ENCODE measurements at places on chromosomes 6 and 20.

DNA sequence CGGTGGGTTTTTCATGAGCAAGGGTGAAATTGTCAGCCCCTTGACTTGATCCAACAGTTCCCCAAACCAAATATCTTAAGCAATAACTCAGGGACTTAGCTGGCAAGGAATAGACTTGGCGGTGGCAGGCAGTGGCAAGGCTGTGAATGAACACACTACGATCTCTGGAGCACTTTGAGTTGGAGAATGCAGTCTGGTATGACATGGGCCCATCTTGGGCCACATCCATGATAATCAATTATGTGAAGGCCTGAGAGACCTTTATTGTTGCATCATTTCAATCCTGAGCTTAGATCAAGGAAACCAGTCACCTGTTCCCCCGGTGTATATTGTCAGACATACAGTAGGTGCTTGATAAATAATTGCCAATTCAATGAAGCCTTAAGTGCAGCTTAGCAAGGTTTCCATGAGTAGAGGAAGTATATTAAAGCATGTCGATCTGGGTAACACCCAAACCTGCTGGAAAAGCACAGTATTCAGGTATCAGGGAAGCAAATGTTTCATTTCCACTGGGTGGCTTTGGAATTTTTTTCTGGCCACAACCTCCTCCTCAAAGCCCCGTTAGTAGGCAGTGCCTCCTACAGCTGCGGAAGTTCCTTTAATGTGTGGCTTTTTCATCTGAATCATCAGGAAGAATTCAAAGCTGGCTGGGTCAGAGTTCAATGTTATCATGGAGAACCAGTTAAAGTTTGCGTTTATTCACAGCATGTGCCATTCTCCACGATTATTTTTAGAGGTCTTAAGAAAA is 10.2 kb downstream of the CASS4 start:
- no peak for DNase-seq

GRCh38 chr6:90110971-90111370 is 185.7 kb downstream of the BACH2 start:
- DNase-seq = no peak

DNA sequence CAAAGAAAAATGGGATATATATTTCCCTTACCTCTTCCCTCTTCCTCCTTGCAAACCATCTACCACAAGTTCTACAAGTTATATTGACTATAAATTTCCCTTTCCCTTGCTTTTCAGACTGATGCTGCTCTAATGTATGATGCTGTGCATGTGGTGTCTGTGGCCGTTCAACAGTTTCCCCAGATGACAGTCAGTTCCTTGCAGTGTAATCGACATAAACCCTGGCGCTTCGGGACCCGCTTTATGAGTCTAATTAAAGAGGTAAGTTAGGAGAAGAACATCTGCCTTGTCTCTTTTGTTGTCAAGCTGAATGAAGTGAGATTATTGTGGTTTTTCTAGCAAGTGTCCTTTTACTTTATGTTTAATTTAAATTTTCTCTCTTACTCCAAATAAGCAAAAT is 406.0 kb downstream of the GRIK2 start:
- DNase-seq = no peak

- DNase-seq = no peak
These were observed 115.2 kb downstream of the CEBPB start for GRCh38 chr20:50305636-50306477.

DNA sequence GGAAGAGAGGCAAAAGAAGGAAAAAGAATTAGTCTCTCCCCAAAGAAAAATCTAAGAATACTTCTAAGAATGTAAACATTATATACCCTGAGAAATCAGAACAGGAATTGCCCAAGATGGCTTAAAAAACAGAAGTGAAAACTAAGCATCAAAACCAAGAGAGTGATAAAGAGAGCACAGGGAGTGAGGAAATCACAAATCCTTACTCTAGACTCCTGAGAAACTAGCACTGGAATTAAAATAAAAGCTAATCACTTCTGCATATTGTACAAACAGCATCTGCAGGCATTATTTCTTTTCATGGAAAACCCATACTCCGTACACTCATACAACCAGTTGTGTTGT is 285.7 kb downstream of the BTBD9 start:
- DNase-seq = no peak

- DNase-seq = no peak
These were observed 16.5 kb upstream of the RPN2 start for GRCh38 chr20:37162646-37163045.

DNA sequence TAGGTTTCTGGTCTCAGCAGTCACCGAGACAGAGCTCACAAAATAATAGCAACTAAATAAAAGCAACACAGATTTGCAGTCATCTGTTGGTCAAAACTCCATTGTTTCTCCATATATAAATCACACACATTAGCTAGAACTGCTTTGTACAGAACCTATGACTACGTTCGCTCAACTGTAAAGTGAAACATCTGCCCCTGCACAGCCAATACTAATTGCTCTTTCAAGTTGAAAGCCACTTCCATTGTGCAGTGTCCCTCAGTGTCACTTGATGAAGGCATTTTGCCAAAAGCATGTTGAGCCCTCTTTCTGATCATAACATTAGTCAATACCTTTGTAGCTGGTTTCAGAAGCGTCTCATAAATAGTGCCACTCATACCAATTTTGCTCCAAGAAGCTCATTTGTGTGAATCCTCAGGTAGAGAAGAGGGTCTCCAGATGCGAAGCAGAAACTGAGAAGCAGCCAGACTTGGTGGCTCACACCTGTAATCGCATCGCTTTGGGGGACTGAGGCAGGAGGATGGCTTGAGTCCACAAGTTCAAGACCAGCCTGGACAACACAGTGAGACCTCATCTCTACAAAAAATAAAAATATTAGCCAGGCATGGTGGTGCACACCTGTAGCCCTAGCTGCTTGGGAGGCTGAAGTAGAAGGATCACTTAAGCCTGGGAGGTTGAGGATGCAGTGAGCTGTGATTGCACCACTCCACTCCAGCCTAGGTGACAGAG is 68.9 kb downstream of the PERP start:
- DNase-seq = peak; percentile 0

GRCh38 chr6:33933101-33933500 is 129.3 kb upstream of the MLN start:
- no peak for DNase-seq

DNA sequence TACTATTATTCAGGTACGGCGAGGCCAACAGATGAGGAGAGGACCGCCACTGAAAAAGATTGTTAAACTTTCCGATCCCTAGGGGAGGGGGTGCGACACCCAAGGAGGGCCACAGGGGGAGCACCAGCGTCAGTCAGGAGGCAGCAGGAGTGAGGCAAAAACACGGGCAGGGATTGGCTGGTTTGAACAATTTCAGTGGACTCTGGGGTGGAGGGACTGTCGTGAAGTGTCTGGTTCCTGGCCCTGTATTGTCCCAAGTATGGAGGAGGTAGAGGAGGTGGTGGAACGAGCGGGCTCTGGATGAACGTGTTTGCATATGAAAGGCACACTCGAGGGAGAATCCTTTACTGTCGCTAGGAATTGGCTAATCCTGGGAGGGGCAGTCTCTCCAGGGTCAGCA is 32.5 kb upstream of the MCUR1 start:
- no peak for DNase-seq

DNA sequence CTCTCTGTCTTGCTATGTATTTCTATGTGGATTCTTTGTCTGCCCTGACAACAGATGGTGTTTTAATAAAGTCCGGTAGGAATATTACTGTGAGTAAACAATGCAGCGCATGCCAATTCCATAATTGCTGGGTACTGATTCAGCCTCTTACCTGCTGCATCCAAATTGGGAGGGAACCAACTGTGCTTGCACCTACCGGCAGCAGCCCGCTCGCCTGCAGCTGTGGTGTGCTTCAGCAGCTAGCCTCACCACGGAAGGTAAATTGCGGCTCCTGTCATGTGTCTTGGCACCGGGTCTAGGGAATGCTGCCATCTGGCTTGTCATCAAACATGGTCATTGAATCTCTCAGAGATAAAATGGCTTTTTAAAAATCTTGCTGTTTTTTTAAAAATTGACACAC is 704.8 kb upstream of the SLC35B3 start:
- peak; percentile 95 for DNase-seq

DNA sequence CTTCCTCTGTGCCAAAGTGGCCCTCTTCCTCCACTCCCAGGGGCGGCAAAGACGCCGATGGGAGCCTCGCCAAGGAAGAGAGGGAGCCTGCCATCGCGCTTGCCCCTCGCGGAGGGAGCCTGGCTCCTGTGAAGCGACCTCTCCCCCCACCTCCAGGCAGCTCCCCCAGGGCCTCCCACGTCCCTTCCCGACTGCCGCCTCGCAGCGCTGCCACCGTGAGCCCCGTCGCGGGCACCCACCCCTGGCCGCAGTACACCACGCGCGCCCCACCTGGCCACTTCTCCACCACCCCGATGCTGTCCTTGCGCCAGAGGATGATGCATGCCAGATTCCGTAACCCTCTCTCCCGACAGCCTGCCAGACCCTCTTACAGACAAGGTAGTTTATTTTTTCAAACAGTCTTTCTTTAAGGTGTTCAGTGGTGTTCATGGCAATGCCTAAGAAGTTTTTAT is 64.9 kb downstream of the FNDC1 start:
- DNase-seq = no peak

DNA sequence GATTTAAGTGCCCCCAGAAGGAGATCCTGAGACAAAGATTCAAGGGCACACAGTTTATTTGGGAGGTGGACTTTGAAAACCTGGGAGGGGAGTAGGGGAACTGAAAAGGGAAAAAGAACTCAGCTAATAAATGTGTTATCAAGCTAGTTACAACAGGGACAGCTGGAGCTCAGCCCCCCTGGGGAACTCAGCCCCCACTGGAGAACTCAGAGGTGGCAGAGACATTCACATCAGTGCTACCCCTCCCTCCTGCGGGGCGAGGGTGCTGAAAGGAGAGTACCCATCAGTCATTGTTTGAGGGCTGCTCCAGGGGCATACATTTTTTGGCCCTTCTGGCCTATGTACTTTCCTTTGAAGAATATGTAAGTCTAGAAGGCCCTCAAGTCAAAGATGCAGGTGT is 101.4 kb downstream of the LRFN2 start:
- no peak for DNase-seq

GRCh38 chr6:118506071-118506638 is 41.9 kb upstream of the PLN start:
- DNase-seq = no peak

GRCh38 chr6:139753198-139753861 is 378.9 kb upstream of the CITED2 start:
- no peak for DNase-seq

- no peak for DNase-seq
These were observed 86.2 kb downstream of the CFAP61 start for GRCh38 chr20:20138301-20139064.

DNA sequence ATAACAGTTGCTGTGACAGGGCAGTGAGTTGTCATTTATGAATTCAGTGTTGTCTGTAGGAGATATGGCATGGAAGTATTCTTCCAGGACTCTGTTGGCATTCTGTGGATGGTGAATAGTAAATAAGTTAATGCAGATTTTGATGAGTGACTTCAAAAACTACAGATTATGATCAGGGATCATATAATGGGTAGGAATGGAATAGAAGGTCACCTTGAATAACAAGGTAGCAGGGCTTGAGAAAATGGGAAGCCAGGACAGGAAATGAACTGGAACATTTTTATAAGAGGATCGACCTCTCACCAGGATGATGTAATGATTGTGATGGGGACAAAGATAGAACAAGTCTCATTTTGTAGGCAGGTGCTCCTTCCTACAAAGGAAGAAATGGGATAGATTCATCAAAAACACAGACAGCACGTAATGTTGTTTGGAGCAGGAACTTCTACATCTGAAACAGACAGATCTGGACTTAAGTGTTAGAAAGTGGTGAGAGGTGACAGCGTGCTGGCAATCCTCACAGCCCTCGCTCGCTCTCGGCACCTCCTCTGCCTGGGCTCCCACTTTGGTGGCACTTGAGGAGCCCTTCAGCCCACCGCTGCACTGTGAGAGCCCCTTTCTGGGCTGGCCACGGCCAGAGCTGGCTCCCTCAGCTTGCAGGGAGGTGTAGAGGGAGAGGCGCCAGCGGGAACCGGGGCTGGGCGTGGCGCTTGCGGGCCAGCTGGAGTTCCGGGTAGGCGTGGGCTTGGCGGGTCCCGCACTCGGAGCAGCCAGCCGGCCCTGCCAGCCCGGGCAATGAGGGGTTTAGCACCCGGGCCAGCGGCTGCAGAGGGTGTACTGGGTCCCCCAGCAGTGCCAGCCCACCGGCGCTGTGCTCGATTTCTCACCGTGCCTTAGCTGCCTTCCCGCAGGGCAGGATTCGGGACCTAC is 30.8 kb upstream of the SSR1 start:
- DNase-seq = no peak

DNA sequence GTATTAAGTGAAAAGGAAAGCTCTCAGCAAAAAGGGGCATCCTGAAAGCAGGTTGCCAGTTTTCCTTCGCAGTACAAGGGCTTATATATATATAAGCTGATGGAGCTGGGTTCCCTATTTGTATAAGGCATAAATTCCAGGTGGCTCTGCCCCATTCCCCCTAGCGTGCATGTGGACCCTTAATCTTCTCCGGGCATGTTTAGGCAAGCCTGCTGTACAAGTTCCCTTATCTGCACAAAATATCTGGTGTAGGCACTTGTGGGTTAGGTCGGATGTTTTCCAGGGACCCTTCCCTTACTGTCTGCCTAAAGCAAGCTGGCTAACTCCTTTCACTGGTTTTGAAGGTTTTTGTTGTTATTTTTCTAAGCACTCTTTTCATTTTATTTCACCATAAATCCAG is 140.7 kb downstream of the FUT9 start:
- no peak for DNase-seq

- no peak for DNase-seq
These were observed 238.8 kb upstream of the SLC35B3 start for GRCh38 chr6:8674126-8674525.

DNA sequence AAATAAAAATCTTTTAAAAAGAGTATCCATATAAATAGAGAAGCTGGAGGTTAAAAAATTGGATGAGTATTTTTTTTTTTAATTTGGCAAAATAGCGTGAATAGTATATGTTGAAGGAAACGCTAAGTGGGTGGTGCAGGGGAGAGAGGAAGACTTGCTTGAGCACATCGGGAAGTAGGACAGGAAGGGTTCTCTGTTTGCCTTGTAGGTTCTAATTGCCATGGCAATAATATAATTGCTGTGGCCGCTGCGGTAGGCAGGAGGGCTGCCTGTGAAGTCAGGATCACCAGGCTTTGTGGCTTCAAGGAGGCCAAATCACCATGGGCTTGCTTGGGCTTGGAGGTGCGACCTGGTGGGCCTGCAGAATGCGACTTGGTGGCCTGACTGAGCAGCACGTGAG is 35.1 kb downstream of the IGF2R start:
- DNase-seq = no peak

GRCh38 chr6:106513808-106514582 is 115.3 kb downstream of the RTN4IP1 start:
- DNase-seq = no peak

- no peak for DNase-seq
These were observed 214.2 kb upstream of the QKI start for GRCh38 chr6:163200289-163200688.

GRCh38 chr6:38982470-38982869 is 66.1 kb upstream of the GLP1R start:
- no peak for DNase-seq

DNA sequence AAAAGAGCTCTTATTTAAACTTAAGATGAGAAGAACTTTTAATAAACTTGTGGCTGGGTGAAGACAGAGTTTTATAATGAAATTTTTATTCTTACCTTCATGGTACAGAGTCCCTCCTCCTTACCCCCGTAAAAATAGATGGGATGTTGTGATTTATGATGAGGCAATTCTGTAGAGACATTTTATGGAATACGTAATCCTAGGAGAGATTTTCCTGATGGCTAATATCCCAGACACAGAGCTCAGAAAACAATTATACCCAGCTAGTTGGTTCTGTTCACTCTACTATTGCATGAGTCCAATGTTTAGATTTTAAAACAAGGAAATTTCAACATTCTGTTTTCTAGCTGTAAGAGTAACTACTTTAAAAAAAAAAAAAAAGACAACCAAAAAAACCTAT is 43.4 kb downstream of the MTHFD1L start:
- no peak for DNase-seq

GRCh38 chr6:168590406-168590805 is 149.4 kb downstream of the SMOC2 start:
- DNase-seq = no peak
